ENCODE measurements at places on chromosomes 13 and 19.

DNA sequence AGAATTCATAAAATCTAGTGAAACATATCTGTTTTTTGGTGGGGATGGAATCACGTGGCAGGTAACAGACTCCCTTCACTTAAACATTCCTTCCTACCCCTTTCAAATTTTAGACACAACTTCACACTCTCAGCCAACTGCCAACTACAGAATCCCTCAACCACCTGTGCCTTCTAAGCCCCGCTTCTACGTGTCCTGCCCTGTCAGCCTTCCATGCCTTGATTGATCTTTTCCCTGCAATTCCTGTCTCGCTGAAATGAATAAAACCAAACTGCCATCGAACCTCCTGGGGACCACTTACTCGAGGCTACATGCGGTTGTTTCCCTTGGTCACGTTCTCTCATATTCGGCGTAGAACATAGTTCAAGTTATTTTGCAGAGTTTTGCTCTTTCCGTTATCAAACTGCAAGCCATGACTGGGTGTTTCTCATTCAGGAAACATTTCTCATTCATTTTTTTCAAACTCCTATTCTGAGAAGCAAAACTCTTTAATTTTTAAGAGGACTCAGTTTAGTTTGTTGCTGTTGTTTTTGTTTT is 1.1 kb downstream of the ZNF625 start:
- no peak for DNase-seq

- peak; percentile 41 for DNase-seq
These were observed 418.3 kb downstream of the DIAPH3 start for GRCh38 chr13:59745392-59745788.

DNA sequence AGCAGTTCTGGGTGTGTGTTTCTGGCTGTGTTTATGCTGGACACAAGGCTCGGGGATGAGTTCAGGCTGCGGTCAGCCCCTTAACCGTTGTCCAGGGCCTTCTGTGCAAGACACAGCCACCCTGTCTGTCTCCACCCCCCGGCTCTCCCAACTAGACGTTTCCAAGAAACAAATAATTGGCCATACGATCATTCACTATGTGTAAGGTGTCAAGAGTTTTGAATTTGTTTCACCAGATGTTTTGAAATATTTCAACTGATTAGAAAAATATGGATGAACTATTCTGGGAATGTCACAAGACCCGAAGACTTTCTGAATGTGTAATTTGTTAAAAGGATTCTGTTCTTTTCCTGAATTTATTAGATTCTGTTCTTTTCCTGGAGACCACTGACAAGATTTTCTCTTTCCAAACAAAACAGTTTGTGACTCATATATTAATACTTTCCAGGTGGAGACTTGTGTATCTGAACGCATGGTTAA is 318.2 kb downstream of the MYO16 start:
- no peak for DNase-seq

- DNase-seq = peak; percentile 60
These were observed 900 bp downstream of the PPP1R13L start for GRCh38 chr19:45403781-45404556.

- peak; percentile 57 for DNase-seq
These were observed 4.9 kb upstream of the PALM start for GRCh38 chr19:703651-704446.

GRCh38 chr13:23870356-23871140 is 18.7 kb downstream of the MIPEP start:
- peak; percentile 11 for DNase-seq

DNA sequence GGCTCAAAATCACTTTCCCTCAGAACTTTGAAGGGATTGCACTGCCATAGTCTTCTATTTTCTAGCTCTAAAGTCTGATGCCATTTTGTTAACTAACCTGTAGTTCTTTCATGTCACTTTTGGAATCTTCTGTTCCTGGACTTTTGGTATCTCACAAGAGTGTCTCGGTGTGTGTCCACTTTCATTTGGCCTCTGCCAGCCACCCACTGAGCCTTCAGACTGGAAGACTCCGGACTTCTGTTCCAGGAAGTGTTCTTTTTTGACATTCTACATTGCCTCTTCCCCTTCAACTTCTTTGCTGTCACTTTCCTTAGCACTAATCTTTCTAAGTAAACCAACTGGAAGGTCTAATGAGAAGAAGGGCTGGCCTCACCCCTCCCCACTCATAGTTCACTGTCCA is 25.0 kb upstream of the LAMP1 start:
- DNase-seq = no peak

DNA sequence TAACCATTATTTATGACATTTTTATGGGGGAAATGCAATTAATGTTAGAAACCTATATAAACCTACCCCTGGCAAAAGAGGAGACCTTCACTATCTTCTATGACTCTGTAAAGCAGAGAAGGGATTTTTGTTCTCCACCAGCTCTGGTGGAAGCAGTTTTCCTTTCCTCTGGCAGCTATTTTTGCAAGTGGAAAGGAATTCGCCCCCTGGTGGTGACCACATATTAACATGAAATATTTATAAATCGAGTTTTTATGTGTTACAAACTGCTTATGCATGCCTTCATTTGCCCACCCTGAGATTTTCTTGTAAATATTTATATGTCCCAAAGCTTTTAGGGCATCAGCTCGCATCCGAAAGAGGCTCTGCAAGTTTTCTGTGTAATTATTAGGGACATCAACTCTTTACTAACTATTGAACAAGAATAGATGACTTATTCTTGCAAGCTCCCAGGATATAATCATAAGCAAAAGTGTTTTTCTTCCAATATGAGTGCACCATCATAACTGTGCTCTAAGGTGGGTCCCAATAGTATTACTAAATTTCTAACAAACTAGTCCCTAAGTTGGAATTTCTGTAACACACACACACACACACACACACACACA is 62.4 kb downstream of the SERTM1 start:
- peak; percentile 71 for DNase-seq

DNA sequence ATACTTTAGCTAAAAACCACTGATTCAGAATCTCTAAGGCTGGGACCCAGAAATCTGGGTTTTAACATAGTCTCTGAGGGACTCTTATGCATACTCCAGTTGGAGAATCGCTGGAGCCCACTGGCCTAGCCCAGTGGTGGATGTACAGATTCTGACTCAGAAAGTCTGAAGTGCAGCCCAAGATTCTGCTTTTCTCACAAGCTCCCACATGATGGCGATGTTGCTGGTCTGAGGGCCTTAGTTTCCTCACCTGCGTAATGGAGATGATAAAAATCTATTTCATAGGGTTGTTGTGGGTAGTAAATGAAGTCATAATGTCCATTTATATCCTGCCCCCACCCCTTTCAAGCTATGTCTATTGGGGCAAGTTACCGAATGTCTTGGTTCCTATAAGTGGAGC is 7.7 kb upstream of the CDADC1 start:
- peak; percentile 73 for DNase-seq

GRCh38 chr13:73782450-73783449 is 351.5 kb downstream of the KLF12 start:
- DNase-seq = no peak

DNA sequence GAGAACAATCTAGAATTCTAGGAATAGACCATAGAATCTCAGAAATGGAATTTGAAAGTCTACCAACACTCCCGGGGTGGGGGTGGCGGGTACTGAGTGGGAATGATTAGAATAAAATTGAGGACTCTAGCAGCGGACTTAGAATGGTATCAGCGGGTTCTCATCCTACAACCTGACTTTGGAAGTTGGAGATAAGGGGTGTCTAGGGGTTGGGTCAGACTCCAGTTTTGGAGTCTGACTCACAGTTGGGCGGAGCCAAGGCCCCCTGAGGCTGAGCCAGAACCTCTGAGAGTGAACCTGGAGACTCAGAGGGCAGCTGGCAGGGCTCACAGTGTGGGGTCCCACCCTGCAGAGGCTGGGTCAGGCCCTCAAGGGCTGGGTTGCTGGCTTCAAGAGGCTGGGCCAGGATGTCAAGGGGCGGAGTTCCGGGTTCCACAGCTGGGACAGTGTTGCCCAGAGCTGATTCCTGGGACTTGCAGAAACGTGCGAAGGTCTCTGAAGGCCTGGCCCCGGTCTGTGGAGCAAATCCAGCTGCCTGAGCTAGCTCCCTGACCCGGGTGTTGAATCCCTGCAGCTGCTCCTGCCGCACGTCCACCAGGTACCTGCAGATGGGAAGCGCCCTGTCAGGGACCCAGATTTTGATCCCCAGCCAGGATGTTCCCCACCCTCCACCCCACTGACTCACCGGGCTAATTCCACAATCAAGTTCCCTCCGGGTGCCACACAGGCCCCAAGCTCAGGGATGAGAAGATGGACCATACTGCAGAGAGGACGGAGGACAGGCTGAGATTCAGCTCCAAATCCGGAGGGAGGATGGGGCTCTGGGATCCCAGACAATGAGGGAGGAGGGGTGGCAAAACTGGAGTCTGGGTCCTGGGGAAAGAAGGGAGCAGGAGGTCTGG is 1.6 kb upstream of the TNNI3 start:
- DNase-seq = peak; percentile 53

DNA sequence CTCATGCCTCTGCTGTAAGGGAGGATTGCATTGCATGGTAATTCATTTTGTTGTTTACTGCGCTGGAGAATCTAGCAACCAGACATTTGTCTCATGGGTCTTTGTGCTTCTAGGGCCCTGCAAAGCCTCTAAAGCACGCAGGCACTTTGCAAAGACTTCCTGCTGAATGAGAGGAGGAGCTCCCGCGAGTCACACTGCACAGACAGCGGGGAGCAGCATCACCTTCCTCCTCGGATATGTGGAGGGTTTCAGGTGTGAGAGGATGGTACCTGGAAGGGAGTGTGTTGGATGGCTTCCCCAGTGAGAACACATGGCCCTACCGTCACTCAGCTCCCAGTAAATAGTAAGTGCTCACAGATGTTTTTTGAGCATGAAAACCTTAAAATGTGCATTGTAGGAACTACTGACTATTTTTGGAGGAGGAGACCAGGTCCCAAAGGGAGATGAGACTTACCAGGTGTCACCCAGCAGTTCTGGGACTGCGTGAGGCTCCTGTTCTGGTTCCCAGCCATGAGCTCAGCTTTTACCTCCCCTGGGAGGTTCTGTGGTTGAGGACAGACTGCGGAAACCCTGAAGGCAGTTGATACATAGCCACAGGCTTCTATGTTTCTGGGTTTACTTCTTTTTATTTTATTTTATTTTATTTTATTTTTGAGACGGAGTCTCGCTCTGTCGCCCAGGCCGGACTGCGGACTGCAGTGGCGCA is 278.0 kb downstream of the FGF9 start:
- no peak for DNase-seq
